ENCODE measurements at places on chromosomes 5 and 9.

GRCh38 chr9:131755541-131756198 lies 15.8 kb upstream of the RAPGEF1 start:
- DNase-seq = peak; percentile 75

DNA sequence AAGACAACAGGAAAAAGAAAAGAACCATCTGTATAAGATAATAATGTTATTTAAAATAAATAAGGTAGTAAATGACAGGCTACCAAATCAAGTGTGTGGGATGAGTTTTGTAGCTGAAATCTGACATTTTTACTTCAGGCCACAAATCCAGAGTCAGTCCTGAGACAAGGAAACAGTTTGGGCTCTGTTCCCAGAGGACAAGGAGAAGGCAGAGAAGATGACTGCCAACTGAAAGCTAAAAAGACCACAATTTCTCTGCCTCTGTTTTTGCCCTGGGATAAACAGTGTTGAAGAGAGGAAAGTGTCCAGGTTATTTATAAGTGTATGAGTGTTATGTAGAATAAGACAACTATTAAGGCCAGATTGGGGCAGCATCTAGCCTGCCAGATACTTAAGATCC lies 180.5 kb downstream of the NFIB start:
- no peak for DNase-seq

DNA sequence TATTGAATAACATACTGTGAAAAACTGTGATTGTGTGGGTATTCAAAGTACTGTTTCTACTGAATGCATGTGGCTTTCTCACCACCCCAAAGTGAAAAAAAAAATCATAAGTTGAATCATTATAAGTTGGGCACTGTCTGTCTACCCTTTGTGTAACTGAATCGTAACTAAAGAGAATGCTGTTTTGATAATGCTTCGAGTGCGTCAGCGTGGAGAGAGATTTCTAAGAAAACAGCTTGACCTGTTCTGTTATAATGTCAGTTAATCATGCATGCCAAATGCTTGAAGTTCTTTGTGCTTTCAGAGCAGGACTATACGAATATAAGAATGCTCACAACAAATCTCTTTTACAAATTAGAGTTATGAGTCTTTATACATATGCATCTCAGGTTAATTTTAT lies 148.8 kb upstream of the SGCD start:
- no peak for DNase-seq

GRCh38 chr9:69190086-69190862 lies 16.2 kb downstream of the TJP2 start:
- no peak for DNase-seq

DNA sequence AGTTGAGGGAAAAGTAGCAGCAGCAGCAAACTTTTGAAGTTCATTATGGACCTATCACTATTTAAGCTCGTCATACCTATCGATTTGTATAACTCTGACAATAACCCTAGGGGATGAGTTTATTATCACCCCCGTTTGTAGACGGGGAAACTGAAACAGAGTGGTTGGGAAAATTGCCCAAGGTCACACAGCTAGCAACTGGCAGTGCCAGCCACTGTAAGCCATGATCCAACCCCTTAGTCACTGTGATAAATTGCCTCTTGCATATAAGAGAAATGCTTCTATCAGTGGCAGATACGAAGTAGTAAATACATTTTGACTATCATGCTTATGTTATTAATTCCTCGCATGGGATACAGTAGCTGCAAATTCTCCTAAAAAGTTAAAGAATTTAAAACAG lies 73.3 kb upstream of the ATP10B start:
- no peak for DNase-seq

DNA sequence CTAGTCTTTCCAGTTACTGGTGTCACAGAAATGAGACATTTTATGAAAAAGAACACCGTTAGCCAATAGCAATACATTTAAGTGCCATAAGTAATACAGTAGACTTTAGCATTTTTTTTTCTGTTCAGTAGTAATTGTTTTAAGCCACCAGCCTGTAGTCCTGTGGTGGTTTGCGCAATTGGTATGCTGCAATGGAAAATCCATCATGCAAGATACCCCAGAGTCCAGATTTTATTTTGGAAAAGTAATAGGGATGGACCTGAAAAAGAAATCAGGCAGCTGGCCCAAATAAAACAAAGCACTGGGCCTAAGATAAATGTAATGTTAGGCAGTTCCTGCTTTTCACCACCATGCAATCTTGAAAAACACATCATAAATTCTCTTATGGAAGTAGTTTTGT lies 94.6 kb upstream of the RASGRF2 start:
- DNase-seq = no peak

GRCh38 chr5:39191216-39191615 lies 28.1 kb downstream of the FYB1 start:
- no peak for DNase-seq

GRCh38 chr5:154467655-154468354 lies 10.2 kb downstream of the HAND1 start:
- DNase-seq = peak; percentile 57

DNA sequence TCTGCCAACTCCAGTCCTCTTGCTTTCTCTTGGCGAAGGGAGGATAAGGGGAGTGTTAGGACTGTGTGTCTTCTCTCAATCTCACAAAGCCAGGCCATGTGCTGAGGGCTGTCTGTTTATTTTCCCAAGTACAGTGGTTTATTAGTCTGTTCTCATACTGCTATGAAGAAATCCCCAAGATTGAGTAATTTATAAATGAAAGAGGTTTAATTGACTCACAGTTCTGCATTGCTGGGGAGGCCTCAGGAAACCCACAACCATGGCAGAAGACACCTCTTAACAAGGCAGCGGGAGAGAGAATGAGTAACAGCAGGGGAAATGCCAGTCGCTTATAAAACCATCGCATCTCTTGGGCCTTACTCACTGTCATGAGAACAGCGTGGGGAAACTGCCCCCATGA lies 36.2 kb upstream of the CKS2 start:
- DNase-seq = no peak

DNA sequence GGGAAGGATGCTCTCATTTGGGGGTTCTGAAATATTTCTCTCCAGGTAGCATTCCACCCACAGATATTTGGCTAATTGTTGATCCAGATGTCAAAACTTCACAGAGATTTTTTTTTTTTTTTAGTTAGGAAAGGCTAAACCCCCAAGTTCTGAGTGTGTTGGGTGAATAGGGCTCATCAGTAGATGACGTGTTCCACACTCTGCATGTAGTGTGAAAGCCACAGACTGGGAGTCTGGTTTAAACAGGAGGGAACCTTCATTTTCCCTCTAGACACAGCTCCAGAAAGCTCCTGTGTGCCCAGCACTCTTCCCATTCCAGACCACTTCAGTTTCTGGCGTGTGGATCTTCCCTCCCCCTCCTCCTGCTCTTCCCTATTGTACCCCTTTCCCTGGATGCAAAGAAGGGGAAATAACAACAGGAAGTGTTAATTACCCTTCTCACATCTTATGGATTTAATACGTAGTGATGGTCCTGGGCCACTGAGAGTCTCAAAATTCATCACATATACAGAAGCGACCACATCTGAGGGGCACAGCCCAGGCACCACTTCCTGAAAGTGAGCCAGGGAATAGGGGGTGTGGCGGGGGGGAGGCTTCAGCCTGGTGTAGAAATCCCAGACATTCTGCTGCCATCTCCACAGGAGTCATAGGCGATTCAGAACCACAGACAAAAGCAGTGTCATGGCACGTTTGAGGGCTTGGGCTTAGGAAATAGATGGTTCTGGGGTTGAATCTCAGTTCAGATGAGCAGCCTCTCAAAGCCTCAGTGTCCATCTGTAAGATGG lies 65.1 kb downstream of the DAP start:
- no peak for DNase-seq

DNA sequence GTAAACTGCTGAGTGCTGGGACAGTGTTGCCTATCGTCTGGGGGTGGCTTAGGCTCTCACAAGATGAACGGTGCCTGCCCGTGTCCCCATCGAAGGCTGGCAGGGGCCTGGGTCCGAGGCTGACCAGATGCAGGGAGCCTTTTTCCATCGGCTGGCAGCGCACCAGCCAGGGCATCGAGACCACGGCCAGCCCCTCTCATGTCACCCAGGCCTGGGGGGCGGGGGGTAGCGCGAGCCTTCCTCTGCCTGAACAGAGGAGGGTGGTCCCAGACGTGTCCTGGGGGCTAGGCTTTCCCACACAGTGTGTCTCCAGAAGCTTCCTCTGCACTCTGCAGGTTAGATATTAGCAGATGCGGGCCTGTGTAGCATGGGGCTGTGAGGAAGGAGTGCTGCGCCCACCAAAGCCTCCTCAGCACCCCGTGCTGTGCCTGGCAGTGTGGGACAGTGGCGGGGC lies 17.3 kb downstream of the FGD3 start:
- DNase-seq = no peak

DNA sequence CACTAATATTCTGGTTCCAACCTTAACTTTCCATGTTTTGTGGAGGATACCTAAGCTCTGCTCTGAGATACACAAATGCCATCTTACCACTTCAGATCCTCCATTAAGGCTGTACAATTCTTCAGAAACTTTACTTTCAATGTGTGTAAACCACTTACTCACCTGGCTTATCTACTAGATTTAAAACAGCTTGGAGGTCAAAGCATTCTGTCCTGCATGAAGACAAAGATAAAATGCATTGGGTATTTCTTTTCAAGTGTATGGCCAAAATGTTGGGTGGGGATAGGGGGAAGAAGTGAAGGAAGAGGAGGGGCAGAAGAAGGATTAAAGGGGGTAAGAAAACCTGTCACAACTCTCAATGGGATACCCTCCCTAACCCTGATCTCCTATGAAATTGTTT lies 939 bp downstream of the GOLGA1 start:
- no peak for DNase-seq

DNA sequence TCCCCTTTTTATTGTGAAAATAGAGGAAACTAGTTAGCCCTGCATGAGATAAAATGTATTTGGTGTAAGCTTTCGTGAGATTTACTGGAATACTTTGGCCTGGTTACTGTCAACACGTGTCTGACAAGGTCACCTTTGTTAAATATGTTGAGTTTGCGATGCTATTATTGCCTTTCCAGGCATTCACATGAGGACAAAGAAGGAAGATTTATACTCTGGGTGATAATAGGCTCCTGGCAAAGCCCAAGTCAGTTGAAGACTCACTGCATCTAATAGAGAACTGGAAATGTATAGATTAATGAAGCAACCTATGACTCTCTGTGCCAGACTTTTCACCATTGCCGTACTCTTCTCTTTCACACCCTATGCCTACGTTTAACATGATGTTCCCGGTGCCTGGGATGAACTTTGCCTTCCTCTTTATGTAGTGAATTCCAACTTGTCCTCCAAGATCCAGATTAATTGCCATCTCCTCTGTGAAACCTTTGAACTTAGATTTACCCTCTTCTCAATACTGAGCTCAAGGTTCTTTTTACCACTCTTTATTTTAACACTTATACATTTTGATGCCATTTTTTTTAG lies 33.9 kb downstream of the ITGA2 start:
- DNase-seq = no peak

DNA sequence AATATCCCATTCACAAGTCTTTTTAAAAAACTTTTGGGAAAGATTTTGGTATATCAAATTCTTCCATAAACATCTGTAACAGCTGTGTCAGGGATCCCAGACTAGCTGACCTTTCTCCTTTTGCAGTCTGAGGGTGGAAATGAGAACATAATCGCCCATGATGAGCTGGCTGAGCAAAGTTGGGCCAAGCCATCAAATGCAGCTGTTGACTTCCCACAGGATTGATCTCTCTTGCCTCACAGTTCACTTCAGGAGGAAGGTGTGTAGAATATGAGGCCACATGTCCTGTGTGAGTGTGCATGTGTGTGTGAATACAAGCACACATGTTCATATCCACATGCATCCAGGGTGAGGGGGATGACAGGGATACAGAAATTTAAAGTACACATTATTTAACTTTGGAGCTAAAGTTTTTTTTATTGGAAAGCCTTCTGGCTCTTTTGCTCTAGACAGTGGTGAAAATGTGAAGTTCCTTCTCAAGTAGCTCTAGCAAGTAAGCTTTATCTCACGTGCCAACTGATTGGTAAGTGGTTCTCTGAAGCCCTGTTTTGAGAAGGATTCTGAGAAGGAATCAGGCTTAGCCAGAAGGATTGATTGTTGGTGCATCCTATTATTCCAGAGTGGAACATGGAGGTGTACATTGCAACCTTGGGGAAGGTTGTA lies 468.8 kb upstream of the DMAC1 start:
- DNase-seq = no peak

GRCh38 chr9:124133727-124134126 lies 122.2 kb downstream of the LHX2 start:
- no peak for DNase-seq

DNA sequence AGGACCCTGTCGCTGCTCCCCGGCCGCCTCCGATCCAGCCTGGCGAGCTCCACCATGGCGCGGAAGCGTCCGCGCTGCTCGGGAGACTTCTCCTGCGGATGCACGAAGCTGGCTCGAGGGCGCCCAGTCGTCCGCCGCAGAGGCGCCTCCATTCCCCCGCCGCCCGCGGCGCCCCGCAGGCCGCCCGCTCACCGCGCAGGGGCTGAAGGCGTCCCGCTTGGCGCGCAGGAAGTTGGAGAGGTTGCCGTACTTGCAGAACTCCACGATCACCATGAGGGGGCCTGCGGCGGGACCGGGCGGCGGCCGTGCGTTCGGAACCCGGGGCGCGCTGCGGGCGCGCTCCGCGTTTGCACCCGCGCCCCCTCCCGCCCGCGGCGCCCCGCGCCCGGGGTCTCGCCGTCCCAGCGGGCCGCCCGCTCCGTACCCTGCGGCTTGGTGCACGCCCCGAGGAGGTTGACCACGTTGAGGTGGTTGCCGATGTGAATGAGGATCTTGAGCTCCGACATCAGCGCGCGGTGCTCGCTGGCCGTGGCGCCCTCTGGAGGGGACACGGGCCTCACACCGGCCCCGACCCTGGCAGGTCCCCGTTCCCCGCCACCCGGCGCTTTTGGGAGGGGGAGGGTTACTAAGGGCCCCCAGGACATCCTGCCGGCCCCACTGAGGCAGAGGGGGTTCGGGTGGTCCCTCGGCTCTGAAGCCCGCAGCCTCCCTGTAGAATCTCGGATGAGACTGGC lies 27.7 kb upstream of the SCGB3A1 start:
- no peak for DNase-seq

DNA sequence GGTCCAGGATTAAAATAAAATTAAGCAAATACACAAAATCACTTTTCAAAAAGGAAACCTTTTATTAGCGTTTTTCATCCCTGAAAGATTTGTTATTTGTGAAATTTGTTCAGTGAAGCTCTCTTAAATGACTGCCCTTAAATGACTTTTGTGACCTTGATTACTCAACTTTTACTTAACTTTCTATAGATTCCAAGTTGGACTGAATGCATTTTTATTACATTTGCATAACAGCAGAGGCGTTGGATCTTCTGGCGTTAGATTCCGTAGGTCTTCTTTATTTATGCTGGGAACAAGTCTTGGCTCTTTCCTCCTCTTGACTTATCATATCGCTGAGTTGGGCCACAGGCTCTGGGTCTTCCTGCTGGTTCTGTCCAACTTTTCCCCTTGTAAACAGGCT lies 78.4 kb downstream of the APBA1 start:
- no peak for DNase-seq

GRCh38 chr5:31033295-31033694 lies 160.2 kb upstream of the CDH6 start:
- DNase-seq = no peak

- no peak for DNase-seq
These were observed 190.1 kb upstream of the ITGA1 start for GRCh38 chr5:52597625-52598024.

All from activated T-helper 1 cell treated with Interleukin-2 at 50 U/mL for 16 hours (primary cell).